Activated T-helper 9 cell treated with anti-CD3 and anti-CD28 coated beads, Interleukin-2, amount 50 U/mL, for 16 hours (primary cell): ENCODE measurements at places on chromosomes 2 and 18.

DNA sequence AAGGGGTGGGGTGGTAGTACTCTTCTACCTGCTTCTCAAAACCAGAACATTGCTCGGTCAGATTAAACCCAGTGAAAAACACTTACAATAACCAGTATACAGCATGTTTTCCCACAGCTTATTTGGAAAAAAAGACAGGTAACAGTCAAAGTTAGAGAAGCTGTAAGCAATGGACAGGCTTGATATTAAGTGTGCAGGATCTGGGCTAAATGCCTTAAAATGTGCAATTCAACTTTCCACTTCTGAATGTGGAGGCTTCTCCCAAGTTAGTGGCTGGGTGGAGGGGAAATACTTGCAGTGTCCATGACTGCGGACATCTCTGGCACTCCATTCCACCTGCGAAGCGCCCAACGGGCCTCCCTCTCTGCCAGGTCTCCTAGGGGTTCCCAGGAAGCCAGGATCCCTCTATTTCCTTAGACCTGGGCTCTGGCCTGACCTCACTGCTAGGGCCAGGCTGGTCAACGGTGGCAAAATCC, 5.3 kb downstream of the ZEB2 start:
- DNase-seq, result no peak

- no peak for DNase-seq
Observed at GRCh38 chr18:49399003-49399402, 61.4 kb downstream of the DYM start.

- no peak for DNase-seq
Observed at GRCh38 chr2:112277596-112278220, 2.3 kb downstream of the ZC3H6 start.

DNA sequence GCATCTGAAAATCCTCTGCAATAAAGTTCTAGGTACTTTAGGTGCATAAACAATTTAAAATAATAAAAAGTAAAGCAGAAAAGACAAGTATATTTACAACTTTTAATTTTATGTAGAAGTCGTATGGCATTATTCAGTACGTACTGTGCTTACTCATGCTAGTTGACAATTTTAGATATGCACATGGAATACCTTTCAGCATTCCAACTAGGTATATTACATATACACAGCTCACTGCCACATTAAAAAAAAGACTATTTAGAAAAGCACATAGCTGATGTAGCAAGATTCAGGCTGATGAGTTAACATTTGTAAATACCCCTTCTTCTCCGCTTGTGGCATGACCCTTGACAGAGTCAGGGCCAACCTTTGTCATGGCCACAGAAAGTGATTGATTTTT, 171.2 kb downstream of the FBXO15 start:
- no peak for DNase-seq

DNA sequence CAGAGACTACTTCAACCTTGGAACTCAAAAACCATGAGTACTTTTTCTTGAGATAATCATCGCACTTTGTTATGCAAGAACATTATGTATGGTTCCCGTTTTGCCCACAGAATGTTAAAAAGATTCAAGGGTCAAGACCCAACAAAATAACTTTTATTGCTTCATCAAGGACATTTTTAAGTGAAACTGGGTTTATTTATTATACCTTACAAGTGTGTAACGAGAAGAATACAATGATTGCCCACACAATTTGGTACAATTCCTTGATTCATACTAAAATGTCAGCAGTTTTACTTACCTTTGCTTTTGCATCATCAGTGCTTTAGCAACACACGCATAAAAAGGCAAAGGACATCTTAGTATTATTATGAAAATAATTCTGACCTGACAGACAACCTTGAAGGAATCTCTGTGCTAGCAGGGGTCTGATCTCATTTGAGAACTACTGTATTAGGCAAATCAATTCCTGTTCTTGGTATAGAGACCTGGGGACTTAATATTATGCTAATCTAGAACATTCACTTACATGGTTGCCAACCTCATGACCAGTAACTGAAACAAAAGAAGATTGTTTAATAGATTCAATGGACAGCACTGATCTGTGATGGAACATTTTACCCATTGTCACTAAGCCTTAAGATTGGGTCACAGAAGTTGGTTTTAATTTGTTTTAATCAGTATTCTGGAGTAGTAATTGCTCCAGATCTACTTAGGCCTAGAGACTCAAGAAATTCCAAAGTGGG, 16.2 kb downstream of the CCDC88A start:
- DNase-seq, result no peak
